ENCODE measurements at places on chromosomes 2 and 18.

DNA sequence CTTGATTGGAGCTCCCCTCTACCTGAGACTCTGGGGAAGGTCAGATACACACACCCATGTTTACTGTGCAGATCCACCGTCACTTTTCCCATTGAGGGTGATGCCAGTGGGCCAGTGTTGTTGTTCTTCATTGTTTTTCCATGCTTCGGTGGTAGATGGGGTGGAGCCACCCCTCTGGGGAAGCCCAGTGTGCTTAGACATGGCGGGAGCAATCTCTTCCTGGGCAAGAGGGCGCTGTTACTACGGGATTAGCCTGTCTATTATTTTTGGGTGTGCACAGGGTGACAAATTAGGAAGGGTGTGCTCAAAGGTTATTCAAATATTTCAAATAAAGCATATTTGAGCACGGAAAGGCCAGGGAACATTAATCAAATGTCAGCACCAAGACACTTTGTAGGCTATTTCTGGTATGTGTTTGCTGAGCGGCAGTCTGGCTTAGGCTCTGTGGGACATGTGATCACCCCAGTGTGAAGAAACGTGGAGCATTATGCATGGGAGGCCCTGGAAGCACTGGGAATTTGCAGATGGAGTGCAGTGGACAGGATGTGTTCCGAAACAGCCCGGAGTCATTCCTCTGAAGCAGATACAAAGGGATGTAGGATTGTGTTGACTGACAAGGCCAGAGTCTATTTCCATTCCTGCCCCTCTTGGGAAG is 34.8 kb upstream of the SMIM21 start:
- DNase-seq = no peak

GRCh38 chr2:1563084-1563857 is 150.0 kb downstream of the TPO start:
- no peak for DNase-seq

DNA sequence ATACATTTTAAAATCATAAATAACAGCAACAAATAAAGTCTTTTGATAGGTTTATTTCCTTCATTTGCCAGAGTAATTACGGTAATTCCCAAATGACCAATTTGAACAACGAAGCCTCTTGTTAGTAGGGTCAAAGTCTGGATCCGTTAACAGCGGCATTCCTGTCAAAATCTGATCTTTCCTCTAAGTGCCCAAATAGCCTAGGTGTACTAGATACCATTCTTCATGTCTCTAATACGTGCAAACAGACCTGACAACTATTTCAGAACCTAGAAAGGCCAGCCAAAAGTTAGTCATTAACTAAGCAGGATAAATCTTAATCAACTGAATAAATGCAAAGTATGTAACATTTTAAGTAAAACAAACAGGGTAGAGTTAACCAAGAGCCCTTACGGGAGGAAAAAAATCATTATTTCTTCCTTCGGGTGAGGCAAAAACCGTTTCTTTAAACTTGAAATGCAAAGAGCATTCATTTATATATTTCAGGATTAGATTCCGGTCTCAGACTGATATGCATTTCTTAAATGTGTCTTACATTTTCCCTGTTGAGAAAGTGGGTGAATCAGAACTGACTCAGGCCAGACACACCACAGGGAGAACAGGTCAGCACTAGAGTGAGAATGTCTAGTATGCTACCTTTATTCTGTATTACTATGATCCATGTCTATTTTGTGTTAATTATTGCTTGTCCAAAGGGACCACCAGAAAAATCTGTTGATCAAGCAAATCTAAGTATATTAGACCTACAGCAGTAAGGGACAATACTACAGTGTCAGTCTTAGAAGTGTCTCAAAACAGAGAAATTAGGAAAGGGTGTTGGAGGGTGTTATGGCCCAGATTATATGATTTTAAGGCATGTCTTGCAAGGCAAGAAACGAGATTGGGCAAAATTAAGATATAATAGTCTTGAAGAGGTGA is 141.5 kb upstream of the NDUFV2 start:
- no peak for DNase-seq

DNA sequence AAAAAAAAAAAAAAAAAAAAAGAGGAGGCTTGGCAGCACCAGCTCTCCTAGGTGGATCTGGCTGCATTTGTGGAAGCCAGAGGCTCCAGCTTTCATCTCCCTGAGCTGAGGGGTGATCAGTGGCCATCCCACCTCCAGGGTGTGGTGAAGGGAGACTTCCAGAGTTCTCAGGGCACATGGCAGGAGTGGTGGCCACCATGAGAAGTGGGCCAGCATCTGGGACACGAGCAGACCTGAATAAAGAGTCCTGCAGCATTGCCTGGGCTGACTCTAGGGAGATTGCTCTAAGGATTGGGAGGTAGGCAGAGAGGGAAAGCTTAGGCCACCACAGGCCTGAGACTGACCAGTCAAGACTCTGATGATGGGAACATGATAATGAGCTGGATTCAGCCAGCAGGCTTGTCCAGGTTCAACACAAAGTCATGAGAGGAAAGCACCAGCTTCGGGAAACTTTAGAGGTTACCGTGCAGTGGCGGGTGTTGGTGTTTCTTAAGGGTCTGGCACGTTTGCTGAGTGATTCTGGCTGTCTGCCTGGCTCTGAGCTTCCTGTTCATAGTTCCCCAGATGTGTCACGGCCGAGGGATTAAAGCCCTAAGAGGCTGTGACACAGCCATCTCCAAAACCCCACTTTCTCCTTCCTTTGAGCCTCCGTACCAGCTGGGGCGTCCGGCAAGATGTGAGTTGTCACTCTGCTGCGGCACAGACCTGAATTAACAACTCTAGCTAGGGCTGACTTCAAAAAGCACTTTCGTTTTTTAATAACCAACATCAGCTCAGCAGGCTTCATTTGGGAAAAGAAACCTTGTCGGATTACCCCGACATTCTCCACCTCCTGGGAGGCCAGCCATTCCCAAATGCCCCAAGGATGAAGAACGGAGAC is 38.3 kb upstream of the IL1R1 start:
- DNase-seq = peak; percentile 76

- DNase-seq = no peak
Measured at GRCh38 chr2:219713110-219713509, 85.7 kb downstream of the SLC4A3 start.

DNA sequence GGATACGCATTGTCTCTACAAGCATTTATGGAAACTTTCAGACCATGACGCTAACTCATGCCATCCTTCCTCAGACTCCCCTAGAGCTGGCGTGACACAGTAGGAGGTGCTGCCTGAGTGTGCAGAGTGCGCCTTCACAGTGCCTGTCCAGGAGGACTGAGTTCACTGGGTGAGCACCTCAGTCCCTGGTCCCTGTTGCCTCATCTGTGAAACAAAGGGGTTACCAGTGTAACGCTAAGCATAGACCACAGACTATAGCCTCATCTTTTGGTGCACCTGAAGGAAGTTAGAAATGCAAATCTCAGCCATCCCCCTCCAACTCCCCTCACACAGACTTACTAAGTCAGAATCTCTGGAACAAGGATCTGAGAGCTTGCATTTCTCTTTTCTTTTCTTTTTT is 142.8 kb downstream of the TMEM17 start:
- no peak for DNase-seq

- DNase-seq = peak; percentile 10
Measured at GRCh38 chr2:232838406-232838874, 31.6 kb upstream of the SNORC start.

- DNase-seq = no peak
Measured at GRCh38 chr2:141015341-141016047, 1115.3 kb downstream of the LRP1B start.

- DNase-seq = no peak
Measured at GRCh38 chr2:237863102-237863511, 3.7 kb downstream of the RAMP1 start.

- no peak for DNase-seq
Measured at GRCh38 chr2:61911510-61911909, 6.0 kb downstream of the COMMD1 start.

GRCh38 chr2:71560638-71561011 is 107.3 kb downstream of the DYSF start:
- DNase-seq = no peak

DNA sequence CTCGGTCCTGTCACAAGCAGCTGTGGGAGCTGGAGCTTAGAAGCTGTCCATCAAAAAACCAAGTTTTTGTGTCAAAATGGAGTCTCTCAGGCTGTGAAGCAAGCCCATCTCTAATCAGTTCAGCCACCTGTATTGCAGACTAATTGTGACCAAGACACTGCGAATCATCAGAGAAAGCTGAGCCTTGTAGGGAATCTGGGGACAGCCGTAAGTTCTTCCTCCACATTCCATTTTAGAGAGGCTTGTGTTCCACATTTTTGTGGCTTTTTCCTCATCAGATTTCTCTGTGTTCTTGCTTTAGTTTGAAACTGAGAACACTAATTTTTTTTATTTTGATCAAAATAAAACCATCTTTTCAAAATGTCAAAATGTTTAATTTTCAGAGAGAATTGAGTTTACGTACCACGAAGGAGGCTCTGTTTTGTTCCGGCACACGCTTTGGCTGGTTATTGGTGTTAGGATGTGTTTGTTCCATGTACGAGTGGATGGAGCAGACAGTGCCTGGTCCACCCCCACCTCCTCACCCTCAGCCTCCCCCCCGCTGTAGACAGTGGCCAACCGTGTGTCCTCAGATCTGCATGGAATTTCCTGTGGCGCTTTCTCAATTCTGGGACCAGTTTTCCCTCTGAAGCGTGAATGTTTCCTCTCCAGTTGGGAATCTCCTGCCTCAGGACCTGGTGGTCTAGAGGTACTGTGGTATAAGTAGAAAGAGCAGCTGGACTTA is 140.8 kb downstream of the AGAP1 start:
- no peak for DNase-seq

DNA sequence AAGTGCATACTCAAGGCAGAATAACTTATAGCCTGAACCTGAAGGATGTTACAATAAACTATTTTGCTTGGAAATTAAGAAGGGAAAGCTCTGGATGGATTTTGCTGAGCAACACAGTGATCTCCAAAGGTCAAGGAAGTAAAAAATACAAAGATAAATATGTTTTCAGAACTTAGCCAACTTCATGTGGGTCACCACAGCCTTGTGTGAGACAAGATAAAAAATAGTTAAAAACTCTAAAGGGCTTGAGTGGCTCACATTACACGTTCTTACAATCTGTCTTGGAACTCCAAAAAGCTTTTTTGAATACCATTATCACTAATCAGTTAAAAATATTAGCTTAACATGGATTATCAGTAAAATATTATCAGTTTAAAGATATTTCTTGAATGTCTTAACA is 28.9 kb upstream of the MTX2 start:
- no peak for DNase-seq

DNA sequence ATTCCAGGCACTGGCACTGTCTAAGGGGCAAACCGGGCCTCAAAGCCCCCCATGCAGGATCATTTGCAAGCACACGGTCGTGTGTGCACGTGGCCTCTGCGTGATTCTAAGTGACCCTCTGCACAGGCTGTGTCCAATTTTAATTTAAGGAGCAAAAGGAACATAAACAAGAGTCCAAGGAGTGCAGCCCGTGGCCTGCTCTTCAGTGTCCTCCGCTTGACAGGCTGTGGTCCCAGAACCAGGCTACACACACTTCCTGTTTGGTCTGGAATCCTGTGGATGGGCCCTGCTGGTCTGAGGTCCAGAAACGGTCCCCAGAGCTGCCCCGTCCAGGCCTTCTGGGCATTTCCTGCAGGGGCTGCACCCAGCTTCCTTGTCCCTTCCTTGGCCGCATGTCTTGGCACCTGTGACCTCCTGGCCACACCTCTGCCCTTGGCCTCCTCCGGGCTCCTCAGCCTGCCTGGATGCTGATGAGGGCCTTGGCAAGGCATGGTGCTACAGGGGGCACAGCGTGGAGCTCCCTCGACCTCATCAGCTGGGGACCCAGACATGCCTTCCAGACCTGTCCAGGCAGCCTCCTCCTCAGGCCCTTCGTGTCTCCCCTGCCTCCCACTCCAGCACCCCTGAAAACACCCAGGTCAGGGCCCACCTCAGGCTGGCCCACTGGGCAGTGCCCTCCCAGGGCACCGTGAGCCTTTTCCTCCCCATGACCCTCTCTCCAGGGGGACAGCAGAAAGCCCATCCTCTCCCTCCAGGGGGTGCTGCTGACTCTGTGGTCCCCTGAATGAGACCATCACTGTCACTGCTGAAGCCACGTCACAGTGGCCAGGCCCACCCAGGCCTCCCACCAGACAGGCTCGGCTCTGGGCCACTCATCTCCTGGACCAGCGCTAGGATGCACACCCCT is 136.4 kb upstream of the GPC1 start:
- no peak for DNase-seq

DNA sequence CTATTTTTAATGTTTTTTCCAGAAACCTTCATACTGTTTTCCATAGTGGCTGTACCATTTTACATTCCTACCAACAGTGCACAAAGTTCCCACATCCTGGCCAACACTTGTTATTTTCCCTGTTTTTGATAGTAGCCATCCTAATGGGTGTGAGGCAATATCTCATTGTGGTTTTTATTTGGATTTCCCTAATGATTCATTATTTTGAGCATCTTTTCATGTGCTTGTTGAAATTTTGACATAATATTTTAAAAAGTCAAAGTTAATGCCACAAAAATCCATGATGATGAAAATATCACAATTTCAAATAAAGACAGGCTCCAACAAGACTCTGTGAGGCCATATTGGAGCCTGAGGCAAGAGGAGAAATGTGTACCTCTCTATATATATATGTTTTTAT is 50.2 kb downstream of the VWA3B start:
- DNase-seq = no peak

DNA sequence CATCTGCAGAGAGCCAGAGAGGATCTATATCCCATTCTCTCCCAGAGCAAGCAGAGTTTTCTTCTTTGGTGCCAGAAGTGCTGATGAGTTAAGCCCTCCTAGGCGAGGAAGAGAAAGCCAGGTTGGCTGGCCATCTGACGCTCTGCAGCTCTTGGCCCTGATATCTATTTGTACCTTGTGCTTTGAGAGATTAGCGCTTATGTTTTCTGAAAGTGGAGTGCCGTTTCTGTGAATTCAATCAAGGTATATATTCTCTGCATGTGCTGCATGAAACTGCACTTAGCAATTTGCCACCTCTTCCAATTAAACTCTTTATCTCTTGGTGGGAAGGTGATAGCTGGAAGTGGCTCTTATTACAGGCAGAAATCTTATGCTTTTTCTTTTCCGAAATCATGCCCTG is 177.5 kb downstream of the LPIN1 start:
- DNase-seq = no peak

DNA sequence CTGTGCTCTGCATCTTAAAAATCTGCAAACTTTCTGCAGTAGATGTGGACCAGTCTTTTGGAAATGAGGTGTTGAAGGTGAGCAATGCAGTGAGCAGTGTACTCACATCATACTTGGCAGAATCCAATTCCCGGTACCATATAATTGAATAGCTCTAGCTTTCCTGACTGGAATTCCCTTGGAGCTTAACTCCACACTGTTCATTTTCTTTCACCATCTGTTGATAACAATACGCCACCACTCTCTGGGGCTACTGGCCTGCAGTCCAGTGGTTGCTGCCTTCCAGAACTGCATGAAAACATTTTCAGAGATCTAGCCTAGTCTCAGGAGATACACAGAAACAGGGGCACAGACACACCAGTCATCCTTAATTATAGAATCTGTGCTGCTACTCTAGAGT is 820.0 kb upstream of the NXPH2 start:
- DNase-seq = no peak

- DNase-seq = no peak
Measured at GRCh38 chr2:204977914-204978313, 432.6 kb downstream of the PARD3B start.

Data from stimulated activated CD4-positive, alpha-beta T cell treated with anti-CD3 and anti-CD28 coated beads, Interleukin-1b, Interleukin-23, amount 100 ng/mL, for 24 hours (primary cell).